ENCODE measurements at places on chromosomes 2 and 18.
A peak's percentile ranks its signal among the peaks of the same experiment; 100 is the strongest.

- H3K27me3 ChIP-seq = no peaks in the 10 kb centered on the region
- DNase-seq = no peak
- no peaks in the 10 kb centered on the region for H3K36me3 ChIP-seq
- peaks cover 5% of the 10 kb centered on the region for H3K4me1 ChIP-seq
- H3K4me3 ChIP-seq = no peak overlapping the region
- H3K27ac ChIP-seq = no peak overlapping the region
Observed at GRCh38 chr2:1713839-1714236, 30.5 kb downstream of the PXDN start.

DNA sequence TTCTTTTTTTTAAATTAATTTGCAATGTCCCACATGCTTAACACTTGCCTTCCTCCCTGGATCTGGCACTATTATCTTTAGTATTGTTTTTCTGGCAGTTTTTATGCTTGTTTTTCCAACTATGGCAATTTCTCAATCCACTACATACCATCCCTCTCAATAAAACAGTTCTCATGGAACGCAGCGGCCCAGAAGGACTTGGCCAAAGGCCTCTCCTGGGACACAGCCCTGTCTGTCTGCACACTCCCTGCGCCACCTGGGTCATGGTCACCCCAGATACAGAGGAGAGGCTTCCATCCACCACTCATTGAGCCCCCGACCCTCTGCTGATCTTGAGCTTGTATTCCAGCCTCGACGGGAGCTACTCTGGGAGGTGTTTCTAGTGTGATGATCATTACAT lies 91.2 kb downstream of the TWIST2 start:
- no peaks in the 10 kb centered on the region for H3K27me3 ChIP-seq
- no peak overlapping the region for H3K27ac ChIP-seq
- H3K4me3 ChIP-seq = no peak overlapping the region
- no peaks in the 10 kb centered on the region for H3K36me3 ChIP-seq
- H3K4me1 ChIP-seq = no peaks in the 10 kb centered on the region

DNA sequence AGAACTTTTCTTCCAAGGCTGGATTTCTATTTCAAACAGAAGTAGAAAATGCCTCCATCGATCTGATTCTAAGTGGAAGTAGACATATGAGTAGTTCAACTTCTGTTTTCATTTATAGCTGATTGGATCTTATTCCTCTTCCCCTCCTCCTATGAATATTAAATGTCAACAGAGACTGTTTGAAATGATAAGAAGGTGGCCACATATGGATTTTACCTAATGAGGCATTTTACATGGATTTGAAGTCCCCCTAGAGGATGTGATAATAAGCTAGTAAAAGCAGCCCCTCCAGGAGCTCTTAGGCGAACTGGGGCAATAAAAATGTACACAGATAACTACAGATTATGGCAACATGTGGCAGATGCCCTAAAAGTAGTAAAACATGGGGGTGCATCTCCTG lies 71.0 kb downstream of the UPP2 start:
- no peaks in the 10 kb centered on the region for H3K4me1 ChIP-seq
- H3K27ac ChIP-seq = no peak overlapping the region
- no peaks in the 10 kb centered on the region for H3K27me3 ChIP-seq
- no peaks in the 10 kb centered on the region for H3K36me3 ChIP-seq

- H3K4me1 ChIP-seq = peaks cover 3% of the 10 kb centered on the region
- no peaks in the 10 kb centered on the region for H3K27me3 ChIP-seq
- no peak overlapping the region for H3K27ac ChIP-seq
- no peaks in the 10 kb centered on the region for H3K36me3 ChIP-seq
Observed at GRCh38 chr2:225416616-225417367, 17.3 kb downstream of the NYAP2 start.

DNA sequence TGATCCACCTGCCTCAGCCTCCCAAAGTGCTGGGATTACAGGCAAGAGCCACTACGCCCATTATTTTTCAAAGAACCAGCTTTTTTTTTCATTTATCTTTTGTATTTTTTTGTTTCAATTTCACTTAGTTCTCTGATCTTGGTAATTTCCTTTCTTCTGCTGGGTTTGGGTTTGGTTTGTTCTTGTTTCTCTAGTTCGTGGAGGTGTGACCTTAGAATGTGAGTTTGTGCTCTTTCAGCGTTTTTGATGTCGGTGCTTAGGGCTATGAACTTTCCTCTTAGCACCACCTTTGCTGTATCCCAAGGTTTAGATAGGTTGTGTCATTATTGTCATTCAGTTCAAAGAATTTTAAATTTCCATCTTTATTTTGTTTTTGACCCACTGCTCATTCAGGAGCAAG lies 86.7 kb upstream of the MSTN start:
- no peak overlapping the region for H3K4me3 ChIP-seq
- no peaks in the 10 kb centered on the region for H3K27me3 ChIP-seq
- H3K4me1 ChIP-seq = no peaks in the 10 kb centered on the region
- no peak overlapping the region for H3K27ac ChIP-seq
- DNase-seq = no peak

DNA sequence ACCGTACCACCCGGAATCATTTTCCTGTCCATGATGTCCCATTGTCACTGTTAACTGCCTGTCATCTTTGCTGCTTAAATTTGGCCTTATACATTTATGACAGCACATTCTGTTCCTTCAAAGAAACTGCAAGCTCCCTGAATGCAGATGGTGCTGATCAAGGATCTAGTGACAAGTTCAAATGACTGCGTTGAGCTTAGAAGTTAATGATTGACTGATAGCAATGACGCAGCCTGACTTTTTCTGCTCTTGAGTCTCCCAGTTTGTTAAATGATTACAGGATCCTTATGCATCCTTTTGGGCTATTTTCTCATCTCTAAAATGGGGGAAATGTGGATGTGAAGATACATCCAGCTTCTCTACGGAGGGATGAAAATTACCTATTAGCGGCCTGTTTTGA lies 159.0 kb downstream of the DCC start:
- no peaks in the 10 kb centered on the region for H3K36me3 ChIP-seq
- no peak for DNase-seq
- H3K27ac ChIP-seq = no peak overlapping the region

DNA sequence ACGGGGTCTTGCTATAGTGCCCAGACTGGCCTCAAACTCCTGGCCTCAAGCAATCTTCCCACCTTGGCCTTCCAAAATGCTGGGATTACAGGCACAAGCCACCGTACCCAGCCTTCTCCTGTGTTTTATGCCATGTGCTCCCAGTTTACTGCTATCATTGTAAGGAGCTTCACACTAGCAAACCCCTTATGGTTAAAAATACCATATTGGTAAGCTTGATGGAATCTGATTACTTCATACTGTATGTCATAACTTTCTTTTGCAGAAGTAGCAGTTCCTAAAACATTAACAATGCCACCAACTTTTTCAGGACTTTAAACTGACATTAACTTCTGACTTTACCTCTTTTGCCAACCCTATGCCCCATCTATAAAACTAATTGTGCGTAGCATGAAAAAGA lies 36.2 kb downstream of the HAT1 start:
- no peak overlapping the region for H3K4me3 ChIP-seq
- peaks cover 4% of the 10 kb centered on the region for H3K36me3 ChIP-seq
- no peak overlapping the region for H3K27ac ChIP-seq
- peak; percentile 22 for DNase-seq
- H3K4me1 ChIP-seq = peaks cover 29% of the 10 kb centered on the region

DNA sequence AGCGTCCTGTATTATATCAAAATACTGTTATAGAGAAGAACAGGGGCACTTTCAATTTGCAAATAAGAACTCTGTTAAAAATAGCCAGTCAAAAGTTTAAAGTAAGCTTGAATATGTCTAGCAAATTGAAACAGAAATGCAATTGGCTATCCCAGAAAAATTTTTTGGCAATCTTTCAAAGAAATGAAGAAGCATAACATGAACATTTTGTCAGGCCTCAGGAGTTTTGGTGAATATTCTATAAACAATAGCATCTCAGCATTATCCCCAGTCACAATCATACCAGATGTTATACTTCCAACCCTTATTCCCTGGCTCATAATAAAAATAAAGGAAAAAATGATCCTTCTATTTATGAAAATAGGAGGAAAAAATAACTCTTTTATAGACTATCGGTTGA lies 252.4 kb downstream of the GRB14 start:
- H3K4me1 ChIP-seq = no peaks in the 10 kb centered on the region
- H3K4me3 ChIP-seq = no peak overlapping the region
- no peak overlapping the region for H3K27ac ChIP-seq
- H3K36me3 ChIP-seq = no peaks in the 10 kb centered on the region
- H3K27me3 ChIP-seq = no peaks in the 10 kb centered on the region

GRCh38 chr2:161113693-161114575 lies 46.3 kb upstream of the TANK start:
- no peaks in the 10 kb centered on the region for H3K36me3 ChIP-seq
- no peak overlapping the region for H3K27ac ChIP-seq
- H3K4me3 ChIP-seq = no peak overlapping the region
- peaks cover 12% of the 10 kb centered on the region for H3K4me1 ChIP-seq

GRCh38 chr2:115290478-115290877 lies 848.0 kb downstream of the DPP10 start:
- DNase-seq = no peak
- H3K4me1 ChIP-seq = no peaks in the 10 kb centered on the region
- no peaks in the 10 kb centered on the region for H3K27me3 ChIP-seq
- no peak overlapping the region for H3K4me3 ChIP-seq
- H3K36me3 ChIP-seq = no peaks in the 10 kb centered on the region

GRCh38 chr18:58928386-58928785 lies 63.7 kb downstream of the ZNF532 start:
- H3K36me3 ChIP-seq = peaks cover 2% of the 10 kb centered on the region
- no peaks in the 10 kb centered on the region for H3K4me1 ChIP-seq
- no peaks in the 10 kb centered on the region for H3K27me3 ChIP-seq
- no peak overlapping the region for H3K27ac ChIP-seq
- DNase-seq = no peak
